ENCODE measurements at places on chromosomes 6 and 20. TPM values are rescaled to one million over a fixed set of nuclear protein-coding genes. Genes with fewer than 3 reads are reported as not detected.

RHAG gene
- not detected for total RNA-seq

CRYBG1 gene
- 3.7 TPM for total RNA-seq

APOBEC2 gene
- not detected for total RNA-seq

RAB23 gene
- 16.5 TPM for total RNA-seq

TRIM40 gene
- total RNA-seq = under 0.01 TPM

MOG gene
- not detected for total RNA-seq

ZSCAN23 gene
- total RNA-seq = 0.94 TPM

ADGRF1 gene
- total RNA-seq = not detected

PCK1 gene
- not detected for total RNA-seq

PNPLA1 gene
- not detected for total RNA-seq

CLPSL2 gene
- not detected for total RNA-seq

GRM1 gene
- total RNA-seq = under 0.01 TPM

MDFI gene
- total RNA-seq = 0.23 TPM

DNAJC5 gene
- 43.3 TPM for total RNA-seq

TFAP2A gene
- 0.23 TPM for total RNA-seq

PROCR gene
- total RNA-seq = 106 TPM

LY6G6F gene
- total RNA-seq = not detected

MLN gene
- total RNA-seq = not detected

POU3F2 gene
- not detected for total RNA-seq

HLA-DMB gene
- total RNA-seq = 0.08 TPM

FILIP1 gene
- total RNA-seq = 0.35 TPM

TTLL9 gene
- under 0.01 TPM for total RNA-seq

ESR1 gene
- 0.83 TPM for total RNA-seq

EYS gene
- total RNA-seq = under 0.01 TPM

TSHZ2 gene
- total RNA-seq = 15.3 TPM

SMLR1 gene
- total RNA-seq = not detected

NKX2-2 gene
- not detected for total RNA-seq

SEL1L2 gene
- total RNA-seq = 0.23 TPM

All from smooth muscle cell of the coronary artery (primary cell).